ENCODE measurements at places on chromosomes 12 and 14.

DNA sequence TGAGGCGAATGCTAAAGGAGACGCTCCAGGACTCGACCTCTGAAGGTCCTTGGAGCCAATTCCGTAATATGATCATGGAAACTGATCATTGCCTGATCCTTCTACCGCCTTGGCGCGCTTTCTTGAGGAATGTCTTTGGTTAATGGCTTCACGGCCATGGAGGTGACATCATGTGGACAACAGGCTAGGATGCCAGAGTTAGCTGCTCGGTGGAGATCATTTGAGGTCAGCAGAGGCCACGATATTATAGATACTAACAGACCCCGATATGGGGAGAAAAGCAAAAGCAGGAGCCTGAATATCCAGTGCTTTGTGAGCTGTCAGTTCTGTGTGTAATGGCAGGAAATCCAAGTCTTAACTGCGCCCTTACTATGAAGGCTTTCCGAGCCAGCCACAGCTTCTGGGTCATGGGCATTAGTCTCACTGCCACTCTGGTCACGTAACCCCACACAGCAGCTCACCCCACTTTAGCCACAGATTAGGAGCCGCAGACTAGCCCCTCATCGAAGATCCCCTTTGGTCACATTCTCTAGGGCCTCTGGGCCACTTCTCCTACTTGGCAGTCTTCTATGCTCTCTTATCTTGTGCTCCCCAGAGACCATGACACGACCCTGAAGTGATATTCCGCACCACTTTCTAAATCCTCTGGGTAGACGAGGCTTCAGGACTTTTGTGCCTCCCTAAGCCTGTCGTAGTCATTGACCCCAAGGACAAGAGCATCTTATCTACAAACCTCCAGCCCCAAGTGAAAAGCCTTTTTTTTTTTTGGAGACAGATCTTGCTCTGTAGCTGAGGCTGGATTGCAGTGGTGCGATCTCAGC is 724 bp upstream of the CS start:
- DNase-seq, result no peak

DNA sequence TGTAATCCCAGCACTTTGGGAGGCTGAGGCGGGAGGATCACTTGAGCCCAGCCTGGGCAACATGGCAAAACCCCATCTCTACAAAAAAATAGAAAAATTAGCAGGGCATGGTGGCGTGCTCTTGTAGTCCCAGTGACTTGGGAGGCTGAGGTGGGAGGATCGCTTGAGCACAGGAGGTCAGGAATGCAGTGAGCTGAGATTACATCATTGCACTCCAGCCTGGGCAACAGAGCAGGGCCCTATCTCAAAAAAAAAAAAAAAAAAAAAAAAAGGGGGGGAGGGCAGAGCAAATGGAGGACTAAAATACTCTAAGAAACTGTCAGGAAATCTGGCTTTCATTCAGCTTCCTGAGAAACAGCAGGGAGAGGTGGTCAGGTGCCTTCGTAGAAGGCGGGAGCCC is 31.7 kb upstream of the TSPAN9 start:
- no peak for DNase-seq

DNA sequence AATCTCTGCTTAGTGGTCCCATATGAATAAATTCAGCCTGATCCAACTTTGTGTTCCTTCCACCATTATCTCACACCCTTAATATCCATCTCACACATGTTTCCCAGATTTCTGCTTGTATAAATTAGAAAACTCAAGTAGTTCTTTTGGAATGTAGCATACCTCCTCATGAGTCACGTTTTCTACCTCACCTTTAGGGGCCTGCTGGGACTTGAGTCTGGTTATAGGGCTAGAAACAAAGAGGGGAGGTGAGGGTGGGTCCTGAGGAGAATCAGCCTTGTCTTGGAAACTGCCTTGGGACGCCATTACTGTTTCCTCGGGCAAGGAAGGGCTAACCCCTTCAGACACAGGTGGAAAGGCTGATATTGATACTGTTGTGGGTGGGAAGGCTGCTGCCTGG is 51.1 kb downstream of the EMP1 start:
- no peak for DNase-seq

DNA sequence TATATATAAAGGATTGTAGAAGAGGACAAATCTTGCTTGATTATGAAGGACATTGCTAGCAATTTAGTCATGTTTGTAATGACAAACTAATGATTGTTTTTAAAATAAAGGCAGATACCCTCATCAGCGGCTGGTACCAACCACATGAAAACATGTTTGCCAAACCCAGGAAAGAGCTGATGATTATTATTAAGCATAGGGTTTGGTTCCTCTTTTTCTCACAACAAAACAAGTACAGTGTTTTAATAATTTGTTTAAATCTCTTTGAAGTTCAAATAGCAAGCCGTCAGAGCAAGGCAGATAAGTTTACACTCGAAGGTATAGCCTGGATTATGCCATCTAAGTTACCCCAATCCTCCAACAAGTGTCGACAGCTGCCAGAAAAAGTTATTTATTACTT is 5.3 kb upstream of the SINHCAF start:
- DNase-seq, result no peak

DNA sequence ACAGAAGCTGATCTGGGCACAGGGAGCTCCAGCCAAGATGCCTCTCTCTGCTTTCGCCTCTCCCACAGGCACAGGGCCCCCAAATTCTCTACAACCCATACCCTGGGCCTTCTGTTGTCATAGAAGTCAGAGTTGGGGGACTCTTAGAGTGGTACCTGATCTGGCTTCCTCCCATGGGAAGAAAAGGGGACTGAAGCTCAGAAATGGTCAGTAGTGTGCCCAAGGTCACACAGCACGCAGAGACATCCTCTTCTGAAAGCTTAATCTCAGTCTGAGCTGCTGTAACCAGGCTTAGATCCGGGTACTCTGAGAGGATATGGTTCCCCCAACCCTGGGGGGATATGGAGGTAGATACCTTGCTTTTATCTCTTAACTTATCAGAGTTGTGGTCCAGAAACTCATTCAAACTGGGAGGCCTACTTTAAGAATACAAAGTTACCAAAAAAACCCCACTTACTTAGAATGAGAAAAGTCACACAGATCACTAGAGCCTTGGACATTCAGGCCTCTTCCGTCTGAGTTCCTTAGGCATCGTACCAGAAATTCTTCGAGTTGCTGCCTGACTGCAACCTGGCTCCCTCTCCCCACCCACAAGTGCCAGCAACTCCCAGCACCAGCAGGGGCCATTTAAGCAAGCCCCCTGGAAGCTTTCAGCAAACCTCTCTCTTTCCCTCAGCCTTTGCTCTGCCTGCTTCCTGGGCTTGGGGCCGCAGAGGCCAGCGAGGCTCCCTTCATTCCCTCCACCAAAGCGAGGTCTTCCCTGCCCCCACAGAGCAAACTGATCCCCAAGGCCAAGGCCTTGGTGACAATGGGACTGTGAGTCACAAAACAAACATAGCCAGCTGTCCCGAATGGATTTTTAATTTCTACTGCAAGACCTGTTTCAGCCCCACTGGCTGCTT is 13.9 kb downstream of the KRT7 start:
- no peak for DNase-seq

DNA sequence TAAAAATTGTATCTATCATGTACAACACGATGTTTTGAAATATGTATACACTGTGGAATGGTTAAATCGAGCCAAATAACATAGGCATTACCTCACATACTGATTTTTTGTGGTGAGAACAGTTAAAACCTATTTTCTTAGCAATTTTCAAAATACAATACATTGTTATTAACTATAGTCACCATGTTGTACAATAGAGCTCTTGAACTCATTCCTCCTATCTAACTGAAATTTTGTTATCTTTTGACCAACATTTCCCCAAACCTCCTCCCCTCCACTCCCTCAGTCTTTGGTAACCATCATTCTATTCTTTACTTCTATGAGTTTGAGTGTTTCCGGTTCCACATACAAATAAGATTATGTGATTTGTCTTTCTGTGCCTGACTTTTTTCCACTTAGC is 6.8 kb upstream of the SLC38A2 start:
- DNase-seq, result no peak

DNA sequence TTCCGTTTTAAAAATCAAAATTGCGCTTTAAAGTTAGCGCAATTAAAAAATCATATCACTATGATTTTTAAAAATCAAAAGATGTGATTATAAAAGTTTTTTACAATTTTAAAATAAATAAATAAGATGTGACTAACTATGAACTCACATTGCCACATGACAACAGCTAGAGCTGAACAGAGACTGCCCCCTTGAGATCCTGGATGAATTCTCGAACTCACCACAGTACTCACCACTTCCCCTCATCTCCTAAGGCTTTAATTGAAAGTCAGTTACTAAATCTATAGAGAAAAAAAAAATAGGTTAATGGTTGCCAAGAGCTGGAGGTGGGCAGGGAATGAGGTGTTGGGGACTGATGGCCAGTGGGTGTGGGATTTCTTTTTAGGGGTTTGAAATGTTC is 384.2 kb downstream of the ZFP36L1 start:
- no peak for DNase-seq

DNA sequence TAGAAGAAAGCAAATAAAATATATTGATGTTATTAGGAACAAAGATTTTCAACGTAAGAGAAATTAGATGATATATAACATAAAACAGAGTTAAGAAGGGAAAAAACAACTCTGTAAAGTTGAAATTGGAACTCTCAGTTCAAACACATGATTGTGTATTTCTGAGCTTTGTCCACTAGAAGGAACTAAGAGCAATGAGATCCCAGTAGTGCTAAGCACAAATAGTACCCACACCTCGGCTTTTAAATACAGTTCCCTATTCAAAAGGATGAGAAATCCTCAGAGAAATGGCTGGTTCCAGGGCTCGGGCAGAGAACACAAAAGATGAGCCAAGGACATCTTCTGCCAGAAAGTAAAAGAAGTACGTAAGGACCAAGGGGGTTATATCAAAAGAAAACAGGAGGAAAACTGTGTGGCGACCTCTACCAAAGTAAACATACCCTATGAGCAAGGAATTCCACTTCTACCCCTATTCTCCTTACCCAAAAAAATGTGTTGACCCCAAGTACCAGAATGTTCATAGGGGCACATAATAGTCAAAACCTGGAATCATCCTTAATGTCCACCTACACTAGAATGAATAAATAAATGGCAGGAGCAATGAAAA is 96.6 kb downstream of the SPTSSA start:
- DNase-seq, result no peak

DNA sequence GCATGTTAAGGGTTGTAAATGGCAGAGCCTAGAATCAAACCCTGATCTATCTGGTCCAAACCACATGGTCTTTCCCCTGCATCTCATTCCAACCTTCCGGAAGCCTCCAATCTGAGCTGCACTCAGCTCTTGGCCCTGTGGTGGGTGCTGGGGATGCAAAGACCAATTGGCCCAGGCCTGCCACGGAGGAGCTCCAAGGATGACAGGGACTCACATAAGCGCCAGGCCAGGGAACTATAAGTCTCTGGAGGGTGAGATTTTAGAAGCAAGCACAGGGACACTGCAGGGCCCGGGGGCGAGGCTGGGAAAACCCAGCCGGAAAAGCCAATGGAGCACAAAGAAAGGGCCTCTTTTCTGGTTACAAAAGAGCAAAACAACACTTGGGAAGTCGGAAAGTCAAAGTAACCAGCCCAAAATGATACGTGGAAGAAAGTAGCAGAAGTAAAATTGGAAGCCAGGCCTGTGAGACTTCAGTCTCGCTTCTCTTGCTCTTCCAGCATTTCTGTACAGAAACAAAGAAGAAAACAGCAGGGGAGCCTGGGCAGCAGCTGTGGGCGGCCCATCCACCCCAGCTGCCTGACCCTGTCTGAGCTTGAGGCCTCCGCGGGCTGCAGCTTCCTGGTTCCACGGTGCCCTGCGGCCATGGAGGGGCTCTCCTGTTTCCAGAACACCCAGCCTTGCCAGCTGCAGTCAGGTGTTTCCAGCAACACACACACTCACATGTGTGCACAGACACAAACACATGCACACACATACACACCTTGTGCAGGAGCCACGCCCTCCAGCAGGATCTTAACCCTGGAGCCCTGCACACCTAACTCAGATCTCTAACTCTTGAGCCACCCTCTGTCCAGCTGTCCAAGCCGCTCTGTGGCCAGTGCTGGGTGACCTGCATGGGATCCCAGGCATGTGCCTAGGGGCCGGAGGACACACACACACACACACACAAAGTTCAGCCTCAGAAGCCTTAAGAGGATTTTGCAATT is 178.2 kb downstream of the BCL11B start:
- DNase-seq, result no peak

DNA sequence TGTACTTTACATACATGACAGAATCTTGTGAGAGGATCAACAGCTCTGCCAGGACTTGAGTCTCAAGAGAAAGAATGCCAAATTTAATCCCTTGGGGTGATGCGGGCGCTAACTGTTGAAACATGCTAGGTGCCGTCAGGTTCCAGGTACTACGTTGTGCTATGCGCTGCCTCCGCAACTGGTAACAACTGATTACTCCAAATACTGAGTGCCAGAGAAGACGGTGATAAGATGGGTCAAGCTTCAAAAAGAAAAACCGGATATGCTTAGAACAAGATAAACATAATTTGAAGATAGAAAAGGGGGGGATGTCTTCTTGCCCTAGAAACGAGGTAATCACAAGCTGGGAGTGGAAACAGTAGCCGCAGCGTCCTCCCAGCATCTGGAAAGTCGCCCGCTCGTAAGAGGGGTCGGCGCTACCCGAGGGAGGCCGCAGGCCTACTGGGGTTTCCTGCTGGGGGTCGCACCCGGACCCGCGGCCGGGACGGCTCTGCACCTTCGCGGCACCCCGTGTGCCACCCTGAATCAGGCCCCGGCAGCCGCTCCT is 678 bp downstream of the ZBTB25 start:
- DNase-seq, result no peak

DNA sequence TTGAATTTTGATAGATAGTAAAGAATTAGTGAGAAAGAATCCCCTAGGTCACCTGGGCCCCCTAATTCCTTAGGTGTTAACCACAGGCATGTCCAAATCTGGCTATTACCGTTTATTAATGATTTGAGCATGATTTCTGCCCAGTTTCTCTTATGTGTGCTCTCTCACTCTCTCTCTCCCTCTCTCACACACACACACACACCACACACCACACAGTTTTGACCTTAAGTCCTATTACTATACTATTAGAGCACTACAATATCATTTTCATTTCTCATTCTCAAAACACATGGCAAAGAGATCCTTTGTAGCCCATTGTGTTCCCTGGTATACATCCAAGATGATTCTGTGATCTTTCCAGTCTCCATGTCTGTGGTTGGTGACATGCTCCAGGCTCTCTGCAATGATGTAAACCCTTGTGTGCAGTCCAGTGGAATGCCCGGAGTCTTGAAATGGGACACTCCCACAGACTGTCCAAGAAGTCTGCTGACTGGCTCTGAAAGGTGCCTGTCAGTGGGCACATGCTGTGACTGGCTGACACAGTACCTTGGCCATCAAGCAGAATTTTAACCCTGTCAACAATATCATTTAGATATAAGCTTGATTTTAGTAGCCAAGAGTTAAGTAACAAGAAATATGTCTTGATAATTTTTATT is 96.2 kb downstream of the FIGNL2 start:
- no peak for DNase-seq

GRCh38 chr12:58247633-58248032 is 306.3 kb downstream of the ATP23 start:
- no peak for DNase-seq

- DNase-seq, result no peak
Observed at GRCh38 chr12:57611108-57611826, at the start of gene ARHGEF25. TSS of gene ARHGEF25 (plus strand) at chr12:57611435. CDS start at chr12:57611895, 460 bp downstream.

GRCh38 chr14:99707921-99708320 is 23.8 kb downstream of the CYP46A1 start:
- DNase-seq, result no peak

GRCh38 chr12:76866726-76867125 is 12.1 kb downstream of the CSRP2 start:
- DNase-seq, result no peak

- no peak for DNase-seq
Observed at GRCh38 chr12:116637589-116638150, 78.5 kb downstream of the MAP1LC3B2 start.

- no peak for DNase-seq
Observed at GRCh38 chr12:3078086-3078820, 1.1 kb downstream of the TSPAN9 start.
